ENCODE measurements at places on chromosomes 5 and 9.

DNA sequence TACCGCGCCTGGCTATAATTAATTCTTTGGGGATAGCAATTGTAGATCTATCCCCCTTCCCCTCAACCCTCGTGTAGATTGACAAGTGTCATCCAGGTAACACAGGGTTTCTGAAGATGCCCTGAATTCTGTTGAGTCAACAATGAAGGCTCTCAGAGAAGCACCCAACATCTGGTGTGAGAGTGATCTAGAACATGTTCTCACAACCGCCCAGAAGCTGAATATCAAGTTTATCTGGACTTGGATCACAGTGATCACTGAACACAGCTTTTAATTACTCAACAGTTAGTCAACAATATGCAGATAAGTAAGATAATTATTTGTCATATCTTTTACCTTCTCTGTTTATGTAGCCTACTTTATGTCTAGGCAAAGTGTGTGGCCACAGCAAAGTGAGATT, 204.2 kb upstream of the RGMB start:
- no peak for DNase-seq

DNA sequence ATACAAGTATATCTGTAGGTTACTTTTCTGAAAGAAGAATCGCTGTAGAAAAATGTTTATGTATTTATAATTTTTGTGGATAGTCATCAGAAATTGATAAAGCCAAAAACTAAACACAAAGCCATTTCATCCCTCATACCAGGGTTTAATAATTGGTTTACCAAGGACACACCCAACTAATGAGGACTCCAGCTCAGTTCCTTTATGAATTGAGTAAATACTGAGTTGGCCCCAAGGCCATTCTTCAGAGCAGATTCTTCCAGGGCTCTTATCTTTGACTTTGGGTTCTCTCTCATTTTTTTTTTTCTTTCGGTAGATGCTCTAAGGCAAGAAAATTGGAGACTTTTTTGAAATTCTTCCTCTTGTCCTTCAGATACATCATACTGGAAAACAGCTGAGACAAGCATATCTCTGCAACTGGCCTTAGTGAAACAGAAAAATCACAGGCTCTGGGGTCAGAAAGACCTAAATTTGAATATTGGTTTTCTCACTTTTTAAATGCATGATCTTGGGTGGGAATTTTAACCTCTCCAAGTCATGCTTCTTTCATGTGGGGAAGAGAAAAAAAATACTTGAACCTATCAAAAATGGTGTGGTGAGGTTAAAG, 401.8 kb downstream of the ARHGEF28 start:
- DNase-seq = no peak

- no peak for DNase-seq
Observed at GRCh38 chr5:138770977-138771376, 17.8 kb downstream of the CTNNA1 start.

- no peak for DNase-seq
Observed at GRCh38 chr9:109597496-109597895, 99.4 kb upstream of the PTPN3 start.

DNA sequence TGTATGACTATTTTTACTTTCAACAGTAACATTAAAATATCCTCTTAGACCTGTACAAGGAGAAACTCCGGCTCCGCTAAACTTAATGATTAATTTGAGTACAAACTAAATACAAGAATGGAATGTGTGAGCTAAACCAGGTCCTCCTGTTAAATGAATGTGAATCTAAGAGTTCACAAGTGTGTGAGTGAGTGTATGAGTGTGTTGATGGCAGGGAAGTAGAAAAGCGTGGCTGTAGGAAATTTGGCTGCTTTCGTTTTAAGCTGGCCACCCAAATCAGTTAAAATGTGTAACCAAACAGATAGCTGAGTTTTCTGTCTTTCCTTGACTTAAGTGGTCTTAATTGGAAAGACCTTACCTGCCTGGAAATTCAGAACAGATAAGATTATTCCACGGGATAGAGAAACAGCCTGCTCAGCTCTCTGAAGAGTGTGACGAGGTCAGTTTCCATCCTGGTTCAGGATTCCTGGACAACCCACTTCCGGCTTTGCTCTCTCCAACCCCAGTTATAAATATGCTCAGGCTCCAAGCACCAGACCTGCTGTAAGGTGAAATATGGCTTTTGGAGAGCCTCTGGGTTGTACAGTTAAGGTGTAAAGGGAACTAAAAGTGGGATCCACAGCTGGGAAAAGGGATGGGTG, 908.6 kb upstream of the EDIL3 start:
- no peak for DNase-seq

- no peak for DNase-seq
Observed at GRCh38 chr5:14177634-14178033, 34.5 kb downstream of the TRIO start.

- peak; percentile 21 for DNase-seq
Observed at GRCh38 chr5:91486638-91487037, 103.5 kb upstream of the ARRDC3 start.

- DNase-seq = peak; percentile 87
Observed at GRCh38 chr5:32805971-32806638, 95.0 kb downstream of the NPR3 start.

DNA sequence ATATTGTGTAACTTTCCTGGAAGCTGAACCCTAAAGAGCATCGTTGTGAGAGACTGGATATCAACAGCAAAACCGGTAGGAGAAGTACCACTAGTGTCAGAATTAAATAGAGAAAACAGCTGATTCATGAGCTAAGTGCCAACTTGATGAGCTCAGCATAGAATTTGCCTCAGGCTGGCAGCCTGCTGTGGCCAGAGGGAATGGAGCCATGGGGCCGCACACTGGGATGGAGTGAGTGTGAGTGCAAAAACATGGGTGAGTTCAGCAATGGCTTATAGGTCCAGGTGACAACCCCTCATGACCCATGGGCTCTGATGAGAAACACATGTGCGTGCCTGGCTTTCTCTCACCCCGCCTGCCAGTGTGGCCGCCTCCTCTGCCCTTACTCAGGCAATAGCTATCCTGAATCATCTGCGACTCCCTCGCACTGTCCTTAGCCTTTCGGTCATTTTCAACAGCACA, 25.4 kb downstream of the ADAMTS16 start:
- no peak for DNase-seq

GRCh38 chr9:21902136-21902535, 92.1 kb downstream of the CDKN2A start:
- DNase-seq = no peak

DNA sequence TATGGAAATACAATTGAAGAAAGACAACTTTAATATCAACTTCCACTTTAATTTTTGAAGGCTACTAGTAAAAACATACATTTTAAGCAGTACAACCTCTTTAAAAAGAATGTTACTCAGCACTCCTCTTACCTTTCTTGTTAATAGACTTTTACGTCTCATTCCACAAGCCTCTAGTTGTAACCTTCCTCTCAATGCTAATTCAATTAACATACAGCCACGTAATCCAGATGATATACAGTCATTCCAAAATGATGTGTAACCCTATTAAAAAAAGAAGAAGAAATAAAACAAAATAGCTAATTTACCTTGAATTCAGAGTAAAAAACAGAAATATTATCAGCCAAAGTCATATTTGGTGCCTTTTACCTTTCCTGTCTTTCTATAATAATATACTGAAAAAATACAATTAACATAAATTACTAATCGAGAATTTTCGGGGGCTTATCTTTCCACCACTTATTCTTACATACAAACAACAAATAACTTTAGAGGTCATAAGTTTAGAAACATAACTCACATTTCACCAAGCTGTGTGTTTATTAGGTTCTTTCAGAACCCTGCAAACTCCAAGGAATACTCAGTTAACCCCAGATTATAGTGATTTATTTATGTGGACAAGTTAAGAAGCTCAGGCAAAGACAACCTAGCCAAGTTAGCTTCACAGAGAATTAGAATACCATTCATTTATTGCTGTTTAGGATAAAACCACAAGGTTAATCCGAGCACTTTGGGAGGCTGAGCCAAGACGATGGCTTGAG, 30.3 kb downstream of the GOLPH3 start:
- no peak for DNase-seq

- DNase-seq = no peak
Observed at GRCh38 chr9:137685035-137685740, 66.4 kb downstream of the EHMT1 start.

GRCh38 chr5:138626333-138626944, 51.2 kb upstream of the HSPA9 start:
- no peak for DNase-seq

DNA sequence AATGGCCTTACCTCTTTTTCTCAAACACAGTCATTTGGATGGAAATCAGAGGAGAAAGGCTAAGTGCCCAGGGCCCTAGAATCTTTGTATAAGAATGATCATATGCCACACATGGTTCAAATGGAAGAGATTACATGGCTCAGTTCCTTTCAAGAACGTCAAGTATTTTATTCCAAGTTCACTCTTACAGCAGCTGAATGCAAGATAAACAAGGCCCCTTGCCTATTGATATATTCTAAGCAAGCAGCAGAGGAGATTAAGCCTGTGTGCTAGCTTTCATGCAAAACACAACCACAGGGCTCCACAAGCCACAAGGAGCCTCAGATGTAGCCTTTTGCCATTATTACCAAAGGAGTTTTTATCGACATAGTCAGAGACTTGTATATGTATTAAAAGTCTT, 55.3 kb upstream of the SLCO6A1 start:
- DNase-seq = no peak

GRCh38 chr9:133788045-133788818, 50.1 kb upstream of the SARDH start:
- no peak for DNase-seq

DNA sequence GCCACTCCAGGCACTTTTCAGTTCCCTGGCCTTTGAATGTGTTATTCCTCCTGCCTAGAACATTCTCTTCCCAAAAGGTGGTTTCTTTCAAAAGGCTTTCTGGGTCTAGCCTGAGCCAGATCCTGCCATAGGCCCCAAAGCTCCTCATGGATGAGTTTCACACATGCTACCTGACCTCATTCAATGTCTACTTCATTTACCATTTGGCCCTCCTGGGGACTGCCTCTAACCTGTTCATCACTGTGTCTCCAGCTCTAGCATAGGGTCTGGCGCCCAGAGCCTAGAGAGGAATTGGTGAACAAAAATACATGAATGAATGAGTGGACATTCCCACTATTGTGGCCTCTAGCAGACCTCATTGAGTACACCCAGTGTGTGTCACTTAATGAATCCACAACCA, 5.4 kb upstream of the P4HA2 start:
- DNase-seq = no peak

DNA sequence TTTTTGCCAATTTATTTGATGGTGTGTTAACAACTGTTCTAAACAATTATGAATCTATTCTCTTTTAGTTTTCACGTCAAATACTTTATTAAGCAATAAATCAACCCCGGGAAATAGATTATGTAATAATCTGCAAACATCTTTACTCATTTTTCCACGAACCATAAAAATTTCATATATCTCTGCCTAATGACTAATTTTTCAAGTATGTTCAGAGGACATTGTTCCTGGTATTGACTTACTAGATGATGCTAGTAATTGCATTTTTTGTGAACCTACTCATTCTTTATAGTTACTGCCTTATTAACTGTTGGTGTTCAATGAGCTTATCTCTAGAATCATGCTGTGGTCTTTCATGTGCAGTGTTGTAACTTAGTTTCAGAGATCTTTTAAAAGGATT, 41.0 kb upstream of the FBN2 start:
- peak; percentile 62 for DNase-seq

DNA sequence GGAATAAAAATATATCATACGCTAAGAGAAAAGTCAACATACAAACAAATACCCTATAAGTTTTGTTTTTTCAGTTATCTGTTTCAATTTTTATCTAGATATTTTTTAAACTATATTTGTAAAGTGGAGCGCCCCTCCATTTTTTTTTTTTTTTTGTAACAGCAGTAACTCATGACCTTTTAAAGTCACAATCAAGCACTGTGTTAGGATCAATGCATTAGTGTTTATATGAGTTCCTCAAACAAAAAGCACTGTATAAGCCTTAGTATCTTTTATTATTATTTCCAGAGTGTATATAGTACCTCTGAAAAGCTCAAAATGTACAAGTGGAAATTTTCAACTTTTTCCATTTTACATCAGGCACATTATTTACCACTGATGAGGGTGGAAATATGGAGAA, 20.6 kb downstream of the PFDN1 start:
- no peak for DNase-seq

- no peak for DNase-seq
Observed at GRCh38 chr5:180102636-180103035, 31.1 kb upstream of the RNF130 start.

DNA sequence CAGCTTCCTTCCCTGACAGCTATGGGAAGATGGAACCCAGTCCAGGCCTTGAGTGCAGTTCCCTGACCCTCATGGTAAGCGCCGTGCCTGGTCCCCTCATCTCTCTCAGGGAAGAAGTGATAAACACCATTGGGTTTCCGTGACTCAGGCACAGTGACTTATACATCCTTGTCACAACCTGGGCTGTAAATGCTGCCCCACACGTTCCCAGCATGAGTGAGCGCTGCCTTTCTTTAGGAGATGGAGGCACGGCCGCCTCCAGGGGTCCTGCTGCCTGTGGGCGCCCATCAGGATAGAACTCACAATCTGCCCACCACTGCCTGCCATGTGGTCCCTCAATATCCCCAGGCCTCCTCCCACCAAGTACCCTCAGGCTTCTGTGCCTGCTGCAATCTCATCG, 8.3 kb upstream of the NKD2 start:
- DNase-seq = no peak

- DNase-seq = no peak
Observed at GRCh38 chr9:134459164-134459563, 132.9 kb downstream of the RXRA start.

GRCh38 chr5:67093279-67093678, 103.3 kb downstream of the CD180 start:
- no peak for DNase-seq

- DNase-seq = no peak
Observed at GRCh38 chr5:147648597-147648996, 133.9 kb downstream of the JAKMIP2 start.

GRCh38 chr9:68609901-68610415, 69.3 kb upstream of the TMEM252 start:
- no peak for DNase-seq

- no peak for DNase-seq
Observed at GRCh38 chr9:4666042-4666699, at the start of gene SPATA6L. Gene SPATA6L (minus strand): TSS chr9:4666480. CDS start chr9:4666250, 230 bp downstream.

DNA sequence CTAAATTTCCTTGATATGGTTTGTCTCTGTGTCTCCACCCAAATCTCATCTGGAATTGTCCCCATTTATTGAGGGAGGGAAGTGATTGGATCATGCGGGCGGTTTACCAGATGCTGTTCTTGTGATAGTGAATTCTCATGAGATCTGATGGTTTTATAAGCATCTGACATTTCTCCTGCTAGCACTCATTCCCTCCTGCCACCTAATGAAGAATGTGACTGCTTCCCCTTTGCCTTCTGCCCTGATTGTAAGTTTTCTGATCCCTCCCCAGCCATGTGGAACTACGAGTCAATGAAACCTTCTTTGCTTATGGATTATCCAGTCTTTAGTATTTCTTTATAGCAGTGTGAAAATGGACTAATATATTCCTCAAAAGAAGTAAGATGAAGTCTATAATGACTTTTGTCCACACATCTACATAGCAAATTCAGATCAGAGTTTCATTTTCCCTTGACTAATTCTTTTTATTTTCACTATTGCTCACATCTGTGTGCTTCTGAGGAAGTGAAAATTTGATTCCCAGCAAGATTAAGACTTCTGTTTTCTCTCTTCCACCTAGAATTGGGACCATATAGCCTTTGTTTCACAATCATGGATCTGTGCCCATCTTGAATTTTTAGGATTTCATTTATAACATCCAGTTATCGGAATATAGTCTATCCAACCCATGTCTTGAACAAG, 393.5 kb downstream of the DMAC1 start:
- DNase-seq = no peak

- no peak for DNase-seq
Observed at GRCh38 chr5:7047511-7048261, 334.5 kb downstream of the TENT4A start.
